ENCODE measurements at places on chromosomes 12 and 14. TPM values are rescaled to one million over a fixed set of nuclear protein-coding genes. Genes with fewer than 3 reads are reported as not detected.

KCNC2 gene
- total RNA-seq = not detected

SYCP3 gene
- not detected for total RNA-seq

ANKRD33 gene
- total RNA-seq = not detected

GPR132 gene
- total RNA-seq = 0.10 TPM

GRCh38 chr14:76968621-76969063 lies 59.9 kb downstream of the IRF2BPL start:
- H3K4me3 ChIP-seq = no peak overlapping the region
- no peak for DNase-seq
- no peaks in the 10 kb centered on the region for H3K27me3 ChIP-seq
- no peaks in the 10 kb centered on the region for H3K36me3 ChIP-seq
- peaks cover 34% of the 10 kb centered on the region for H3K4me1 ChIP-seq

- H3K27ac ChIP-seq = no peak overlapping the region
- H3K4me1 ChIP-seq = no peaks in the 10 kb centered on the region
- no peak overlapping the region for H3K4me3 ChIP-seq
- DNase-seq = no peak
- H3K36me3 ChIP-seq = no peaks in the 10 kb centered on the region
These were observed 92.6 kb downstream of the NUMB start for GRCh38 chr14:73365727-73366126.

DNA sequence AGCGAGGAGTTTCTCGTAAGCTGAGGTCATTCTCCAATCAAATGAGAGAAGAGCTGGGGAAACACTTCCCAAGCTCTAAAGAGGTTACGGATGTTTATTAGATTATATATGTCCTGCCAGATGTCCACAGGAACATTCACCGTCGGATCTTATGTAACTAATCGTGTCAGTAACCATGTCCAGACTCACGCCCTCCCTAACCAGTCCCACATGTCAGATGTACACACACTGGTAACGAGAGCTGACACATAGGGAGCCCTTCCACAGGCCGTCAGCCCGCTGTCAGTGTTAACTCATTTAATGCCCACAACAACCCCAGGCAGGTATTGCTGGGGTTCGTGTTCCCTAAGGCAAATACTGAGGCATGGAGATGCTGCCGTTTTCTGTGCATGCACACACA lies 223.7 kb upstream of the RTL1 start:
- H3K36me3 ChIP-seq = no peaks in the 10 kb centered on the region
- no peak overlapping the region for H3K27ac ChIP-seq
- DNase-seq = no peak
- H3K27me3 ChIP-seq = 0 out of 2 replicates have a peak, but pooled peaks cover 16% of the 10 kb centered on the region

- no peak for DNase-seq
- no peak overlapping the region for H3K4me3 ChIP-seq
- no peak overlapping the region for H3K27ac ChIP-seq
- no peaks in the 10 kb centered on the region for H3K4me1 ChIP-seq
These were observed 44.2 kb upstream of the FBXO21 start for GRCh38 chr12:117234441-117234840.

- no peak overlapping the region for H3K4me3 ChIP-seq
- H3K36me3 ChIP-seq = no peaks in the 10 kb centered on the region
- H3K27me3 ChIP-seq = no peaks in the 10 kb centered on the region
- DNase-seq = no peak
- H3K27ac ChIP-seq = no peak overlapping the region
These were observed 199.5 kb upstream of the PLEKHG7 start for GRCh38 chr12:92503029-92503931.

DNA sequence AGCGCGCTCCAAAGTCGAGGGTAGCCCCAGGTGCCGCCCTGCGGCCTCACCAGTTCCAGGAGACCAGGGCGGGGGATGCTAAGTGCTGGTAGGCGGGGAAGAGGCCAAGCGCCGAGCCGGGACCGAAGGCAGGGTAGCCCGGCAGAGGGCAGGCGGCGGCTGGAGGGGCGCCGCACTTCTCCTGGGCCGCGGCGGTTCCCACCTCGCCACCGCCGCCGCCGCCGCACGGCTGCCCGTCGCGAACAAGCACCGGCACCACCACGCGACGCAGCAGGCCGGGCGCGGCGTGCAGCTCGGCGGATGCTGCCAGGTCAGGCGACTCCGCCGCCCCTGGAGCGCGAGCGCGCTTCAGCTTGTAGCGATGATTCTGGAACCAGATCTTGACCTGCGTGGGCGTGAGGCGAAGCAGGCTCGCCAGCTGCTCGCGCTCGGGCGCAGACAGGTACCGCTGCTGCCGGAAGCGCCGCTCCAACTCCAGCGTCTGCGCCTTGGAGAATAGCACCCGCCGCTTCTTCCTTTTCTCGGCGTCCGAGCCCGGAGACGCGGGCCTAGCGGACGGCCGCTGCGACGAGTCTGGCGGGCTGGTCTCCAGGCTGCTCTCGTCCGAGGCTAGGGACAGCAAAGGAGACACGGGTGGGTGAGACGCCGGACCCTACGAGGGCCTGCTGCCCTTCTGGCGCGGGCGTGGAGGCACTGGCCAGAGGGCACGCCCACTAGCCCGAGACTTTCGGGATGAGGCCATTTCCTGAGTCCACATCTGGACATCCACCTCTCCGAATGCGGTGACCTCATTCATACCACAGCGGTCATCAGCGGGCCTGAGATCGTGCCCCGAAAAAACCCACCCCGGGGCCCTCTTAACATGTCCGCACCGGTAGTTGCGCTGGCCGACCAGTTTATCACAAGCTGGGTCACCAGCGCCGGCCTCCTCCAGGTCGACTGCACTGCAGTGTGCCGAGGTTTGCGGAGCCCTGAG lies 1.3 kb downstream of the NKX2-8 start:
- DNase-seq = no peak
- H3K36me3 ChIP-seq = no peaks in the 10 kb centered on the region
- H3K4me3 ChIP-seq = peak overlapping the region; percentile 84
- no peaks in the 10 kb centered on the region for H3K27me3 ChIP-seq

GRCh38 chr14:95445676-95446075 lies 70.8 kb downstream of the SYNE3 start:
- H3K27me3 ChIP-seq = no peaks in the 10 kb centered on the region
- no peaks in the 10 kb centered on the region for H3K4me1 ChIP-seq
- DNase-seq = no peak
- no peak overlapping the region for H3K4me3 ChIP-seq

- no peak for DNase-seq
- peaks cover 8% of the 10 kb centered on the region for H3K4me1 ChIP-seq
- no peak overlapping the region for H3K27ac ChIP-seq
- no peaks in the 10 kb centered on the region for H3K27me3 ChIP-seq
- no peaks in the 10 kb centered on the region for H3K36me3 ChIP-seq
These were observed 2.0 kb upstream of the CHURC1 start for GRCh38 chr14:64912261-64912660.

DNA sequence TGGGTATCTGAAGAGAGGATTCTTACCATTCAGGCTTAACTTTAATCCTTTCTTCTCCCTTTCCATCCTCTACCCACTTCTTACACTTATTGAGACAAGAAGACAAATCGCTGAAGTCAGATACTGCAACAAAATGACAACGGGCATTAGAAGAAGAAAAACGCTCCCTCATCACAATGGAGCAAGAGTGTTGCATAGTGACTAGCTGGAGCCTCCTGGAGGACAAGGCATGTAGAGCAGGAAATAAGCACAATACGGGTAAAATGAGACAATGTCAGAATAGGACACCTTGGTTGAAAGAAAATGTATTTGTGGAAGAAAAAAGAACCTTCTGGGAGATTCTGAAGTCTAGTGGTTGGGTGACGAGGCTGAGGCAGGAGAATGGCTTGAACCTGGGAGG lies 501.0 kb downstream of the RERGL start:
- no peak overlapping the region for H3K27ac ChIP-seq
- no peaks in the 10 kb centered on the region for H3K27me3 ChIP-seq
- H3K4me1 ChIP-seq = no peaks in the 10 kb centered on the region
- peak; percentile 4 for DNase-seq

DNA sequence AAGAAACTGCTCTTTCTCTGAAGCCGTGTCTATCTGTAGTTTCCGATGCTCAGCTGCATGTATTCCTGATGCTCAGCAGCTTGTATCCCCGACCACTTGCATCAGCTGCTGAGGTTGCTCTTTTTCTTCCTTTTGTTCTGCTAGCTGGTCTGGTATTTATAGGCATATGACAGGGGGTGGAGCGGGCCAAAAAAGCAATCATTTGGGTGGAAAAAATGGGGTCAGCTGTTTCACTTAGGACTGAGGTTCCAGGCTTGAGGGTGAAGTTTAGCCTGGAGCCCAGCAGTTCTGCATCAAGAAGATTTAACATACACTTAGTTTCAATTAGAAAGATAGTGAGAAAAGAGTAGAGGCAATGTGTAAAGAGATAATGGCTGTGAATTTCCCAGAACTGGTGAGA lies 23.6 kb upstream of the AMN1 start:
- H3K27ac ChIP-seq = no peak overlapping the region
- H3K4me3 ChIP-seq = no peak overlapping the region
- peaks cover 63% of the 10 kb centered on the region for H3K4me1 ChIP-seq
- DNase-seq = no peak
- no peaks in the 10 kb centered on the region for H3K36me3 ChIP-seq
- H3K27me3 ChIP-seq = no peaks in the 10 kb centered on the region

DNA sequence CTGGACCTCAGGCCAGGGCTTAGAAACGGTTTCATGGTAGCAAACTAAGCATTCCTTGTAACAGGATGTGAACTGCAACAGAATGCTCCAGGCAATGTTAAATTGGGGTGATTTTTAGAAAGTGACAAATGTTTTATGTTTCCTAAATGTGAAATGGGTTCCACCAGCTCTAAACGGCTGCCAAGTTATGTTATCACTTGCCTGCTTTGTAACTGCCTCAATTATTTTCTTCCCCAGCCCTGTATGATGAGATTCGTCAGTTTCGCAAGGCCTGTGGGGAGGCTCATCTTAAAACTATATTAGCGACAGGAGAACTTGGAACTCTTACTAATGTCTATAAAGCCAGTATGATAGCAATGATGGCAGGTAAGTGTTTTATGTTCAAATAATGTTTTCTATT lies 70.9 kb downstream of the DERA start:
- H3K4me1 ChIP-seq = peaks cover 7% of the 10 kb centered on the region
- DNase-seq = no peak
- H3K4me3 ChIP-seq = no peak overlapping the region
- H3K27ac ChIP-seq = no peak overlapping the region

- DNase-seq = no peak
- no peaks in the 10 kb centered on the region for H3K36me3 ChIP-seq
- no peak overlapping the region for H3K27ac ChIP-seq
- no peak overlapping the region for H3K4me3 ChIP-seq
- H3K4me1 ChIP-seq = no peaks in the 10 kb centered on the region
These were observed 39.3 kb downstream of the SPRING1 start for GRCh38 chr12:116698554-116699075.

- H3K4me3 ChIP-seq = no peak overlapping the region
- no peak overlapping the region for H3K27ac ChIP-seq
- no peaks in the 10 kb centered on the region for H3K27me3 ChIP-seq
- no peaks in the 10 kb centered on the region for H3K36me3 ChIP-seq
- H3K4me1 ChIP-seq = no peaks in the 10 kb centered on the region
- no peak for DNase-seq
These were observed 247.8 kb downstream of the MDGA2 start for GRCh38 chr14:47427629-47428028.

DNA sequence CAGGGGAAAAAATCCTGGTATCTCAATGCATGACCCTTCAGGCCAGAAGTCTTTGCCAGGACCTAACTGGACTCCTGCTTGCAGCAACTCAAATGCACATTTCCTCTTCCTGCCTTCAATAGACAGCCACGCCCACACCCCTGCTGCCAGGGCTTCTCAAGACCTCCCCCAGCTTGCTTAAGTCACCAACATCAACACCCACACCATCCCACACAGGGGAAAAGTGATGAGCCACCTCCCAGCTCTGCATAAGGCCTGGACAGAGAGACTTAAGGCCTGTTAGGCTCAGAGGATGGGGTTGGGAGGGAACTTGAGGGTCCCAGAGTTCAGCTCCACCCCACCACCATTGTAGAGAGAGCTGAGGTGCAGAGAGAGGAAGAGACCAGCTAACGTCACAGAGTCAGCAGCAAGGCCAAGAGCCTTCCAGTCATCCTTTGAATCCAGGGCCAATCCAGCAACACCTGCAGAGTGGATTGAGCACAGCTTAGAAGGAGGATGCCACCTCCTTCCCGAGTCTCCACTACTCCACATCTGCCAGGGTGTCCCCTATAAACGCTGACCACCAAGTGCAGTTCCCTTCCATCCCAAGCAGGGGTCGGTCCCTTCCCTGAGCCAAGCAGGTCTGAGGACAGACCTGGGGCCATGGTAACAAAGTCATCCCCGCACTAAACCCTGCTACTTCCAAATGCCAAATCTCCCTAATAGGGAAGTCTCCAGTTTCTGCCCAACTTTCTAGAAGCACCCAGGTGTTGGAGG lies 50.0 kb downstream of the KDM2B start:
- no peak overlapping the region for H3K4me3 ChIP-seq
- H3K27me3 ChIP-seq = no peaks in the 10 kb centered on the region
- peaks cover 13% of the 10 kb centered on the region for H3K4me1 ChIP-seq
- no peaks in the 10 kb centered on the region for H3K36me3 ChIP-seq

DNA sequence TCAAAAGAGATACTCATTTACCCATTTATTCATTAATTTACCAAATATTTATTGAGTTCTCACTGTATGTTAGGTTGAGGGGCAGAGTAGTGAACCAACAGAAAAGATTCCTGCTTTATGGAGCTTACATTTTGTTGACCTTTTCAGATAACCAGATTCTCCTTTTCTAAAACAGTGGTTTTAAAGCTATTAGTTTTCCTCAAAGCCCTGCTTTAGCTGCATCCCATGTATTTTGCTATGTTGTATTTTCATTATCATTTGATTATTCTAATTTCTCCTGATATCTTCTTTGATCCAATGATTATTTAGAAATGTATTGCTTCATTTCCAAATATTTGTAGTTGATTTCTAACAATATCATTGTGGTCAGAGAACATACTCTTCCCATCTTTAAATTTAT lies 53.6 kb downstream of the EML1 start:
- H3K27ac ChIP-seq = no peak overlapping the region
- H3K4me3 ChIP-seq = no peak overlapping the region
- DNase-seq = no peak
- H3K36me3 ChIP-seq = no peaks in the 10 kb centered on the region
- H3K27me3 ChIP-seq = no peaks in the 10 kb centered on the region

Data from HCT116 (cell line).